Epithelial cell of esophagus (primary cell): ENCODE measurements at places on chromosomes 11 and 22.
A peak's percentile ranks its signal among the peaks of the same experiment; 100 is the strongest.

DNA sequence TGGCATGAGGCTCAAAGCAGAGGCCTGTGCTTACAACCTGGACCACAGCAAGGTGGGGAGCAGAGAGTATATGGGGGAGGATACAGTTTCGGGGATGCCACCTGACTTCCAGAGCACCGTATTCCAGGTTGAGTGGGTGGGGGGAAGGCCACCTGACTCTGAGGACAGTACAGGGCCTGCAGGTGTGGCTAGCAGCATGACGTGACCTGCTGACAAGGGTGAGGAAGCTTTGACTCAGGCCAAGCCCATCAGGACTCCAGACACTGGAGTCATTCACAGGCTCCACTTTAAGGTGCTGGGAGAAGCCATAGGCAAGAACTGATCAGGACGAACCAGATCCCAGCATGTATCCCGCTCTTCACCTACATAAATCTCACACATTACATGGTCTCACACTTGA, 34.6 kb upstream of the CRTAM start:
- peak; percentile 90 for DNase-seq

- no peak for DNase-seq
These were observed 462.8 kb downstream of the INSC start for GRCh38 chr11:15577519-15577918.

DNA sequence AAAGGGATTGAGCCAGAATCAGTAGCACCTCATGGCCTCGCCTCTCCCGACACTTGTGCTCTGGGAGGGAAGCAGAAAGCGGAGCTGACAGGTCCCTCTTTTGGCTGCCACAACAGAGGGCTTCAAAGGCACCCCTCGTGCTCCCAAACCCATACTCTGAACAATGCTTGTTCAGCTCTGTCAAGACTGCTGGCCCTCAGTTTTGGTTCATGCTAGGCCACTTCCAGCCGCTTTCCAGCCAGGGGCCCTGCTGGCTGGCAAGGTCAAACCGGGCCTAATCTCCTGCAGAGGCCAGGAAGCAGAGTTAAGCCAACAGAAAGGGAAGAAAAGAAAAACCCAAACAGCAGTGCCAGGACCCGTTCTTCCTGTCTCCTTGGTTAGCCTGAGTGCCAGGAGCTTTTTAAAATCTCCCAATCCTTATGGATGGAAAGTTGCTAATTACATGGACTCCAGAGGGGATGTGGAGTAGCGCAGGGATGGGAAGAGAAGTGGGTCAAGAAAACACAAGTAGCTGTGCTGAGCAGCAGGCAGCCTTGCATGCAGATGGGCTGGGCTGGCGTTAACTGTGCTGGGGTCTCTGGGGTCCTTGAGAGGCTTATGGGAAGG, 150.6 kb downstream of the GRIK4 start:
- DNase-seq: no peak

DNA sequence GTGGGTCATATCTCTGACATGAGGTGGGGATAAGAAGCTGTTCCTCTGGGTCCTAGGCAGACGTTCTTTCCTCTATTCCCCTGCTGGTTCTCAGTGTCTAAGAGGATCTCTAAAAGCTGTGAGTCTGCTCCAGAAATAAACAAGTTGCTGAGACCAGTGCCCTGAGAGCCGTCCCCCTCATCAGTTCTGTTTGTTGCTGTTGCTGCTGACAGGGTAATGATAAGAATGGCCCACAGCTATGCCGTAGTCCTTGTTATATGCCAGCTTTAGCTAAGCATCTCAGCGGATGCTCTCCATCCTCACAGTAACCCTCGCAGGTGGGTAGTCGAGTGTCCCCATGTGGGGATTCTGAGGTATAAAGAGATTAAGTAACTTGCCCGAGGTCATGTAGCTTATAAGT, 23.5 kb upstream of the ST14 start:
- no peak for DNase-seq

- no peak for DNase-seq
These were observed 78.7 kb upstream of the SUSD2 start for GRCh38 chr22:24102366-24103200.

DNA sequence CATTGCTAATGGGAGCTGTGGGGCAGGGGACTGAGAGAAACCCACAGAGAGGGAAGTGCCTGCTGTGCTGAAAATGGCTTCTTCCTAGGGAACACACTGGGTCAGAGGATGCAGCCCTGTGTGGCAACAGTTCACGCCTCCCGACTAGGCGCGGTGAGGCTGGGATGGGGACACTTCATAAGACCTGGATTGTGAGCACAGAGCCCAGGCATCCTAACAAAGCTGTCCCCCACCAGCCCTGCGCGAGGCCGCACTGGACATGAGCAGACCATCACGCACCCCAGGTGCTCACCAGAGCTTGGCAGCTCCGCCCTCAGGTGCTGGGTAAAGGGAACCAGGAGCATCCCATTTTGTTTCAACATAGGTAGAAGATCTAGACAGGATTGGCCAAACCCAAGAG, 1.8 kb upstream of the KRTAP5-4 start:
- no peak for DNase-seq

GRCh38 chr11:7449841-7450214, 35.5 kb upstream of the OLFML1 start:
- peak; percentile 24 for DNase-seq

DNA sequence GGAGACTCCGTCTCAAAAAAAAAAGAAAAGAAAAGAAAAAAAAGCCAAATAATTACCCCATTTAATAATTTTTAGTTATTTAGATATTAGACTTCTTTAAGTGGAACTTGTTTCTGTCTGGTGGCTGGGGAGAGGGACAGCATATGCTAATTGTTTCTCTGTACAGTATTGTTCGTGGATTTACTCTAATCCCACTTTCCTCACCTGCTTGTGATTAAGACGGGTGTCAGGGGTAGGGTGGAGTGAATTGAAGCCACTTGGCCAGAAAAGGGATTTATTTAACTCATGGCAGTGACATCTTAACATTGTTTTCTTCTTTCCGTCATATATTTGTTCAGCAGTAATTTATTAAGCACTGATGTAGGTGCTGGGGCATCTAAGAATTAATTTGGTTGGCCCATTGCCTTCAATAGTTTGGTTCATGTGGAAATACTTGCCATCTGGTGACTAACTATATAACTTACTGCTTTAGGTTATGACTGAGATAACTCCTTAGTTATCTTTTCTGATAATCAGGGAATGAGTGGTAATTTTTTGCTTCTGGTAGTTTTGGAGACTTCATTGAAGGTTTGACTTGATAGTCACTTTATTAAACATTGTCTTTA, 4.6 kb downstream of the TNRC6B start:
- DNase-seq: peak; percentile 30

DNA sequence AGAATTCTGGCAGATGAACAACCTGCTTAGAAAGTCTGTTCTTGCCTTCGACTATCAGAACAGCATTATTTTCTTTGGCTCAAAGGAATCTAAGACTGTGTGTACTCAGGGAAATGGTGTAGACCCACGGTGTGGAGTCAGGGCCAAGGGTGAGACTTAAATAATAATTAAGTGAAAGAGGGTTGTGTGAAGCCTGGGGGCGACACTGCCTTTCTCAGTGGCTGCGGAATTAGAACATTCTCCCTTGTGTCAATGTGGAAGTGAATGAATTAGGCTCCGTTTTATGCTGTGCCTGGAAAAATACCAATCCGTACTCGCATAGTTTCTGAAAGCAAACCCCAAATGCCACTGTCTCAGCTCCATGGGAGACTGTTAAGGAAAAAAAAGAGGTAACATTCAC, 50.7 kb downstream of the NAV2 start:
- DNase-seq: no peak

DNA sequence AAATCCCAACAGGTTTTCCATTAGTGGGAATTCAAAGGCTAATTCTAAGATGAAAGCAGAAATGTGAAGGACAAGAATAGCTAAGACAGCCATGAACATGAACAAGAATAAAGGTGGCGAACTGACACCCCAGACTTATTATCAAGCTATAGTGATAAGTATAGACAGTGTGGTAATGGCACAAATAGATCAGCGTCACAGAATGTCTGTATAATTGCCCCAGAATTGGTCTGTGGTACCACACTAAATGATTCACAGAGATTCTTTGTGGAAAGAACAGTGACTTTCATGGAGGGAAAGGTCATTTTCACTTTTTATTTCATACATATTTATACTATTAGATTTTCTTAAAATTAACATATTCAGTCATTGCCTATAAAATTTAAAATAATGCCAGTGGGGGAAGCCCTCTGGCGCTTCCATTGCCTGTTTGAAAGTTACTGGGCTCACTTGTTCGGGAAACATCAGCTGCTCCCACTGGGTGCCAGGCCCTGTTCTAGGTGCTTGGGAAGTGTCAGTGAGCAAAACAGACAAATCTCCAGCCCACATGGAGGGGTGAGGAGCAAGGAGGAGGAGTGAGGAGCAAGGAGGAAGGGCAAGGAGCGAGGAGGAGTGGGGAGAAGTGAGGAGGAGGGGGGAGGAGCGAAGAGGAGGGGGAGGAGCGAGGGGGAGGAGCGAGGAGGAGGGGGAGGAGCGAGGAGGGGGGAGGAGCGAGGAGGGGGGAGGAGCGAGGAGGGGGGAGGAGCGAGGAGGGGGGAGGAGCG, 11.3 kb upstream of the NLRP6 start:
- DNase-seq: no peak

DNA sequence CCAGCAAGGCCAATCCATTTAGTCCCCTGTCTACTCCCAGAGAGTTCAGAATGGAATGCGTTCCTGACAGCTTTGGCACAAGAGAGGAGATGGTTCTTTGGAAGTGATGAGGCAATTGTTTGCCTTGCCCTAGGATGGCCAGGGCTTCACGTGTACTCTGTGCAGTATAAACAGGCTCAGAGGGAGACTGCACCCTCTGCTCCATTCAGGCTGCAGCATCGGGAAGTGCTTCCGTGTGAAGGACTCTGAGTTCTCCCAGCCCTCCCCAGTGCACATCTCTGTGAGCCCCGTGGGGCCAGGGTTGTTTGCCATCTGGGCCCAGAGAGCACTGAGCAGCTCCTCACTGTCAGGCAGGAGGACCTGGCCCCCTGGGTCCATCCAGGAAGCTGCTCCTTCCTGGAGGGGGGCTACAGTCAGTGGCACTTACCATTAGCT, 215.3 kb upstream of the TBCEL start:
- no peak for DNase-seq

- DNase-seq: no peak
These were observed 10.3 kb downstream of the CAT start for GRCh38 chr11:34449013-34449412.

- no peak for DNase-seq
These were observed 626.1 kb downstream of the NELL1 start for GRCh38 chr11:21295508-21295907.

- no peak for DNase-seq
These were observed 1.9 kb upstream of the ANO9 start for GRCh38 chr11:443542-444199.

DNA sequence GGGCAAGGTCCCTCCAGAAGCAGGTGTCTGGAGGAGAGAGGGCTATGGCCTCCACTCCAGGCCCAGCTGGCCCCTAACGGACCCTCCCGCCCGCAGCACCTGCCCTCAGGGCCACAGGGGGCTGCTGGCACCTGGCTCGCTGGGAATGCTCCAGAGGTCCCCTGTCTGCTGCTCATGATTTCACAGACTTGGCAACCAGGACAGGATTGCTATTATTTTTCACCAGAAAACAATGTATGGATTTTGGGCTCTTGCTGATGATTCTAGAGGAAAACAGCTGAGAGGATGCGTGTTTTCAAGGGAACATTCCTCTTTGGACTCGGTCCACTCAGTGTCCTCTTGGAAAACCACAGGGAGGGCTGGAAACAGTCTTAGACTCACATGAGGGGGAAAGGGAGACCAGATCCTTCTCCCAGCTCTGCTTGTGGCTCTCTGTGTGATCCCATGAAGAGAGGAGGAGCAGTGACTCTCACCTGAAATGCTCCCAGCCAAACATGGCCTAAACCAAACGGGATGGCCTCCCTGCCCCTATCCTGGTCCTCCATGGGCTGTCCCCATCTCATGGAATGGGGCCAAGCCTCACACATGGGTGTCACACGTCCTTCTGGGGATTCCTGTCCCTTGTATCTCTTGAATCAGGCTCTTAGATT, 15.8 kb downstream of the MYEOV start:
- DNase-seq: no peak

GRCh38 chr11:116835042-116835772, 2.2 kb downstream of the APOA1 start:
- no peak for DNase-seq

GRCh38 chr11:69509846-69510390, 28.5 kb downstream of the LINC01488 start:
- DNase-seq: no peak

DNA sequence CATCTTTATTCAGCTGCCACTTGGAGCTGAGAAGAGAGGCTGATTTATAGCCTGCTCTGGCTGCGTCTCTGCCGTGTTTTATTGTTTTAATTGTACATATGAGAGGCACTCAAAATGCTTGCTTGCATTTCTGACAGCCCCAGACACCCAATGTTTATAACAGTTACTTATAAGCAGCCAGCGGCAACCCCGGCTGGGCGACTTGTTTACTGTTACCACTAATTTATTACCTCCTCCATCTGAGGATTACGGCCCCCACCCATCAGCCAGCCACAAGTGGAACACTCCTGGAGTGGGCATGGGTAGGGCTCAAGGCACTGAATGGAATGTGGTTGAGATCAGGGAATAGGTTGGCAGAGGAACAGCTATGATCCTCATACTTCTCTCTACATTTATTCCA, 61.2 kb downstream of the CLPB start:
- DNase-seq: no peak

DNA sequence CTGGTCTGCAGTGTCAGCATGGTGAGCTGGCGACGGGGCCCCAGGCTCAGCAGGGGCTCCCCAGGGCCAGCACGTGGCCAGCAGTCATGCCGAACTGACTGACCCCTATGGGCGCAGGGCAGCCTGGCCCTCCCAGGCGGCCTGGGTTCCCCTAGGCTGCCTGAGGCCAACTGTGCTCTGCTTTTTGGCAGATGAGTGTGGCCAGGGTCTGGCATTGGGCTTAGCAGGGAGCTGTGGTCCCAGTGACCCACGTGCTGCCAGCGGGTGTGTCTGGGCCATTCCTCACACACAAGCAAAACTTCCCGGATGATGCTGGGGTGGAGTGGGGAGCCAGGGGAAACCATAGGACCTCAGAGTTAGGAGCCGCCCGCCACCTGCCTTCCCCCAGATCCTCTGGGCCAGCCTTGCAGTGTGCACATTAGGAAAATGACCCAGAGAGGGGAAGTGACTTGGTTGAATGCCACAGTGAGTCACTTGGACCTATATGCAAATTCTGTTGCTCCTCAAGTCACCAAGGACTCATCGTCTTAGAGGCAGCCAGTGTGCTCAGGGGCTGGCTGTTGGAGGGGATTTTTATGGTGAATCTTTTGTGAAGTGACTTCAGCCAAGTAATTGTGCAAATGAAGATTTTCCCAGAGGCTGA, 6.5 kb downstream of the ADORA2A start:
- DNase-seq: peak; percentile 45

DNA sequence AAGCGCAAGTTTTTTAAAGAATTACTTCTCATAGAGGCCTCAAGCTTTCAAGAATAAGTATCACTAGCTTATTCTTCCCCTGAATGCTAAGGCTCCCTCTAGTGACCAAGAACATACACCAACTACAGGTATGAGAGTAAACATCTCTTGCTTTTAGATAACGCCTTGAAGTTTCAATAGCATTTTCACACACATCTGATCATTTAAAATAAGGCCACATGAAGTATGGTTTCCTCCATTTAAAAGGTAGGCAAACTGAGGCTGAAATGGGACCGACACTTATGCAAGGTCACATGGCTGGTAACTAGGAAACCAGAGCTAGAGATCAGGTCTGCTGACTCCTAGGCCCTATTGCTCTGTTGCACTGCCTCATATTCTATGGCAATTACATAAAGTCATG, 66.5 kb downstream of the CCDC34 start:
- DNase-seq: peak; percentile 75
